Thymus (tissue), 14 donors: ENCODE measurements at places on chromosomes 13 and 19. TPM values are rescaled to one million over a fixed set of nuclear protein-coding genes. Genes with fewer than 3 reads are reported as not detected.

- no peak for DNase-seq
Measured at GRCh38 chr13:67273001-67273400, 42.9 kb upstream of the PCDH9 start.

DNA sequence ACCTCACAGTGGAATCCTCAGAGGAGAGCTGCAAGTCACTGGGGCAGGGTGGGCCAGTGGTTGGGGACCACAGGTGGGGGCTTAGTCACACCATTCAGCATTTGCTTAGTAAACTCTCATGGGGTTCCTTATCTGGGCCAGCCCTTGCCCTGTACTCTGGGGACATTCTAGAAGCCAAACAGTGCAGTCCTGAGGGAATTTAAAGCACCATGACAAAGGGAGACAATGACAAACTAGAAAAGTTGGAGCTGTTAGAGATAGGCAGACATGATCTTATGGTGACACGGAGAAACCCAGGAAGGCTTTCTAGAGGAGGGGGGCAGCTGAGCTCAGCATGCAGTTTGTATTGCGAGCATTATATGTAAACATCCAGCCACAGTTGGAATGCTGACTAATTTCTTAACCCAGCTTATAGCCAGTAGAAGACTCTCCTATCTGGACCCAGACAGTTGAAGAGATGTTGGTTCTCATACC is 87.6 kb downstream of the ZNF429 start:
- DNase-seq = no peak

The ZNF284 gene
- total RNA-seq = 2.4 TPM

The CYP4F2 gene
- total RNA-seq = 0.09 TPM

DNA sequence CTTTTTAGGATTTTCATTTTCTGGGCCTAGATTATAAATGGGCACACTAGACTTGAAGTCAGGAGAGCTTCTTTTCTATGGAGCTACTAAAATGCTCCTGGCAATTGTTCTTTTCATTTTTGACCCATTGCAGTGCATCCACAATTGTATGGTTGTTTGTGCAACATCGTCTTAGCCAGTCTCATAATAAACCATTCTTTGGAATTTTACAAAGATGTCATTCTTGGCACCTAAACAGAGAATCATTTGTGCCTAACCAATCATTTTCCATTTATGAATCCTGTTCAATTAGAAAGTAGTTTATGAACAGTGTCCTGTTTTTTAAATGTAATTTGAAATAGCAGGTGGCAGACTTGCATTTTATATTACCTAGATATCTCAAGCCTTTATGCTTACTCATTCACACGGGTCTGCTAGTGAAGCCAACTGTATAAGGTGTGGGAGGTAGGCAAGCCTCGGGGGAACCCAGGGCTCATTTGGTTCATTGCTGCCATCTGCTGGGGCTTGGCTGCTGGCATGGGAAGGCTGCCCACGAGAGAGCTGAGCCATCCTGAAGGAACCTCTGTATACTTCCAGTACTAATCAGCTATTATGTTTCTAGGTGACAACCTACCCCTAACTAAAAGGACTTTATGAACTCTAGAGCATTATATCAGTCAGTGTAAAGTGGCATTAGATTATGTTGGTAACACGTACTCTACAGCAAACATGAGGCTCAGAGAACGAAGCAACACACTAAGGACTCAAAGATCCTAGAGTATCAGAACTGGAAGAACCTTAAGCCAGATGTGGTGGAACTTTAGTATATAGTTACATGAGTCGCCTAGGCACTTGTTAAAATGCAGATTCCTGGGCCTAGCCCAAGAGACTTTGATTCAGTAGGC is 60.0 kb downstream of the TPT1 start:
- no peak for DNase-seq

The CAMSAP3 gene
- total RNA-seq = 1.3 TPM

The UBE2L5 gene
- total RNA-seq = 0.24 TPM

The IGLON5 gene
- not detected for total RNA-seq

DNA sequence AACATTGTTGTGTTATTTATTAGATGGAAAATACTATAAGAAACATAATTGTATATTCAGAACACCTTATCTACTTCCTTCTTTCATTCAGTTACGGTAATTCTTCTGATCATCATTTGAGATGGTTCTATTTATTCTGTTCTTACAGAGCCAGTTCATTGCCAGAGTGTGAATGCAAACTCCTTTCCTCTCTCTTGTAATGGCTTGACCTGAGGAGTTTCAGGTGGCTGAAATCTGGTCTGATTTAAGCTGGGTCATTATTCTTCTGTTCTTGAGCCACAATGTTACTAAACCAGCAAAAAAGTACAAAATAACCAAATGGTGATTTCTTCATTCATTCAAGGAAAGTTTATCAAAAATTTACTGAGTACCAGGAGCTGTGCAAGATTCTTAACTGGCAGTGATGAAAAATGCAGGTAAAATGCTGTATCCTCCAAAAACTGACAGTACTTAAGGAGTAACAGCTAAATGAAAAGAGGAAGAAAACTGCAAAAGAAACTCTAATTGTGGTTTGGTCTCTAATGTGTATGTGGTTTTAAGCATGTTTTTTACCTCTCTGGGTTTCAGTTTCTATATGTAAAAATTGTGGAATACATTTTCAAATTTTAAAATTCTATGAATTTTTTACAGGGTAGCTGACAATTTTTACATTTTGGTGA is 182.4 kb upstream of the UFM1 start:
- DNase-seq = no peak

GRCh38 chr13:50539791-50540530 is 303.5 kb downstream of the DLEU7 start:
- DNase-seq = no peak

The KCNN4 gene
- 8.7 TPM for total RNA-seq

DNA sequence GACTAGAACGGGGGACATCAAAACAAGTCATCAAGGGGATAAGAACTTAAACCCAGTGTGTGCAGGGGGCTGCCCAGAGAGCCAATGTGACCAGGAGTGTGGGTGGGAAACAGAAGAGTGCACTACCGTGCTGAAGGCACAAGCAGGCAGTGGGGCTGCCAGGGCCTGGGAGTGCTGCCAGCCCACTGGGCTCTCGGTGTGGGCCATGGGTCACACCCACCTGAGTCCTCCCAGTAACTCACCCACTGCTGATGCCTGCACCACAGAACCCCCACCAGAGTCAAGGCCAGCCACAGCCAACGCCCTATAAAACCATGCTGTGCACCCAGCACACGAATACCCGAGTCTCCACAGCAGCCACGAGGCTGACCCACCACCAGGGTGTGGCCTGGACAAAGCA is 8.5 kb downstream of the MED26 start:
- DNase-seq = no peak

GRCh38 chr13:98853771-98854221 is 101.3 kb upstream of the SLC15A1 start:
- no peak for DNase-seq

DNA sequence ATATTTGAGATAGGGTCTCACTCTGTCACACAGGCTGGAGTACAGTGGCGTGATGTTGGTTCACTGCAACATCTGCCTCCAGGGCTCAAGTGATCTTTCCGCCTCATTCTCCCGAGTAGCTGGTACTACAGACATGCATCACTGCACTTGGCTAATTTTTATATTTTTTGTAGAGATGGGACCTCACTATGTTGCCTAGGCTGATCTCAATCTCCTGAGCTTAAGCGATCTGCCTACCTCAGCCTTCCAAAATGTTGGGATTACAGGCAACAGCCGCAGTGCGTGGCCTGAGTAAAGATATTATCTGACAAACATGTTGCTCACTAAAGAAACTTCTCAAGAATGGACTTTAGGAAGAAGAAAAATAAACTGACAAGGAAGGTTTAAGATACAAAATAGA is 125.4 kb upstream of the ABCC4 start:
- DNase-seq = no peak

- DNase-seq = peak; percentile 68
Measured at GRCh38 chr19:55080968-55081769, 5.5 kb downstream of the EPS8L1 start.

The SLITRK1 gene
- total RNA-seq = 0.05 TPM

- no peak for DNase-seq
Measured at GRCh38 chr19:28956961-28957360, 256.0 kb downstream of the UQCRFS1 start.

GRCh38 chr13:28889086-28889732 is 69.1 kb downstream of the MTUS2 start:
- no peak for DNase-seq

The RNF113B gene
- not detected for total RNA-seq

DNA sequence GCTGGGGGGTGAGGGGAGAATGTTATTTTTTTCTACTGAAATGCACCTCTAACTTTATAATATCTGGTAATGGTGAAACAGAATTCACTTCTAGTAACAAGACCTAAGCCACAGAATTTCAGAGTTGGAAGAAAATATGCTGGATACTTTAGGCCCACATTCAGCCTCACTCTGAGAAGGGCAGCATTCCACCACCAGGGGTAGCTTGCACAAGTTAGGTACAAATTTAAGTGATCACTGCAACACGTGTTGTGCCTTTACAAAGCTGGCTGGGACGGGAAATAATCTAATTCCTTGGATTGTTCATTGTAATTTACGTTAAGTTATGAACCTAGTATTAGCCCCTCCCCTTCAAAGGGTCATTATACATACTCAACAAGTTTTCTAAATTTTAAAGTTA is 192.3 kb downstream of the RGCC start:
- DNase-seq = no peak

DNA sequence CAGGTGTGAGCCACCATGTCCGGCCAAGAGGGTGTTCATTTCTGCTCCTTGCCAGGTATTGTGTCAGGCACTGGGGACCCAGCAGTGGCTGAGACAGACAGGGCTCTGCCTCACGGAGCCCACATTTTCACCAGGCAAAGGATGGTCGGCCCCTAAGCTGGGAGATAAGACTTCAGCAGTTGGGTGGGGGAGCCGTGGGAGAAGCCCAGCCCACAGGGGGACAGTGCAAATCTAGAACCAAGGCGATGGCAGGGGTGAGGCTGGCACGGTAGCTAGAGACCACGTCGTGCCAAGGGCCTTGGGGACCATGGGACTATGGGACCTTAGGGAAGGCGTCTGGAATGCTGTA is 8.3 kb downstream of the LSR start:
- no peak for DNase-seq

- no peak for DNase-seq
Measured at GRCh38 chr19:33627962-33628839, 6.4 kb downstream of the CHST8 start.

The POU2F2 gene
- 1.5 TPM for total RNA-seq

GRCh38 chr13:23739596-23739995 is 149.6 kb downstream of the MIPEP start:
- no peak for DNase-seq

DNA sequence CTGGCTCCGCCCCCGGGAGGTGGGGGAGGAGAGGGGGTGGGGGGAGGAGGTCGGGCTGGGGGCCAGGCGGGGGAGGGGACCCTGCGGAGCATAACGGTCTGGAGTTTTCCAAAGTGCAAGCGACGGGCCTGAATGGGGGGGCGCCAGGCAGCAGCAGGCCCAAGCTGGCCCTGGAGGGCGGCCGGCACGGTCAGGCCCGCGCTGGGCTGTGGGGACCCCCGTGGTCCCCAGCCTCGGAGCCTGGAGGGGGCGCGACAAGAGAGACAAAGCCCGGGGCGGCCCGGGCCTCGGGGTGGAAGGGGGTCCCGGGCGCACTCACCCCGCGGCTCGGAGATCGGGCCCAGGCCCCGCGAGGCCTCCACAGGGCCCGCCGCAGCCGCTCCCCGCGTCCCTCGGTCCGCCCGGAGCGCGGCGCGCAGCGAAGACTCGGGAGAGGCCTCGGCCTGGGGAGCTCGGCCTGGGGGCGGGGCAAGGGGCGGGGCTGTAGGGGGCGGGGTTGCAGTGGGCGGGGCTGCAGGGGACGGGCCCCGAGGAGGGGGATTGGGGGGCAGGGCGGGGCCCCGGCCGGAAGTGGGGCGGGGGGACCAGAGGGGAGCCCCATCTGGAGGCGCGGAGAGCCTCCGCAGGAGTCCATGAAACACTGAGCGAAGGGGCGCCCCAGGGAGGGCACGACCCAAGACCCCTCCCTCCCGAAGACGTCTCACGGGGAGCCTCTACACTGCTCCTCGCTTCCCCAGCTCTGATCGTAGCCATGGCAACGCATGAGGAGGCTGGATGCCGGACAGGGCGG is 47.6 kb downstream of the PTPRS start:
- DNase-seq = no peak

- no peak for DNase-seq
Measured at GRCh38 chr13:50682002-50682401, 161.5 kb downstream of the DLEU7 start.

- DNase-seq = no peak
Measured at GRCh38 chr13:77207943-77208342, 119.0 kb downstream of the MYCBP2 start.
